ENCODE measurements at places on chromosomes 7 and 10.

GRCh38 chr10:88647061-88647615, 17.1 kb upstream of the LIPF start:
- no peak for DNase-seq

GRCh38 chr10:44193166-44193565, 191.7 kb downstream of the CXCL12 start:
- DNase-seq, result peak; percentile 42

DNA sequence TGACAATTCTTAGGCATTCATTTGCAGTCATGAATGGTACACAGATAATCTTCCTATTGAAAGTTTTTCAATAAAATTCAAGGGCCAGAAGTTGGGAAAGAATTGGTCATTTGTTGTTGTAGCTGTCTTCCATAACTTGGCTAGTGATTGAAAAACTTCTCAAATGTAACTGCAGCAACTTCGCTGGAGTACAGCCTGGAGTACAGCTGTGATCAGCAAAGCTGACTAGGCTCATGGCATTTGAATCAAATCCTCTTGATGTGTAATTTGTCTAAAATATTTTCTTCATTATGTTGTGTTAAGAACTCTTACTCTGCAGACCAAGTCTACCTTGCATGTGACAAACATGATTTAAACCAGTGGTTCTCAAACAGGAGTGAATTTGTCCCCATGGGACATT, 226.5 kb upstream of the STEAP1 start:
- DNase-seq, result no peak

GRCh38 chr7:19294619-19295018, 149.4 kb upstream of the FERD3L start:
- no peak for DNase-seq

- no peak for DNase-seq
These were observed 368.1 kb downstream of the CTNNA3 start for GRCh38 chr10:67327626-67328535.

DNA sequence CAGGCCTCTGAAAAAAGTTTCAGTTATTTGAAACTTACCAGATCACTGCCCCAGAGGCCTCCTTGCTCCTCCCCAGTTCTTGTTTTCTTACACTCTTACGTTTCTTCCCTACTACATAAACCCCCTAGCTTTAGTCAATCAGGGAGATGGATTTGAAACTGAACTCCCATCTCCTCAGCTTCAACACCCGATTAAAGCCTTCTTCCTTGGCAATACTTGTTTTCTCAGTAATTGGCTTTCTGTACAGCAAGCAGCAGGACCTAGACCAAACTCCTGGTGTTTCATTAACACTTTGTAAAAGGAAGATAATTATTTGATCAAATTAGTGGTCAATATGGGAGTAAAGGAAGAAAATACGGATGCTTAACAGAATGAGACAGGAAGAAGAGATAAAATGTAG, 870.4 kb downstream of the PCDH15 start:
- no peak for DNase-seq
